ENCODE measurements at places on chromosomes 4 and X. TPM values are rescaled to one million over a fixed set of nuclear protein-coding genes. Genes with fewer than 3 reads are reported as not detected.

OTC gene
- not detected for total RNA-seq

DUSP21 gene
- not detected for total RNA-seq

XAGE2 gene
- total RNA-seq: not detected

PNMA6A gene
- total RNA-seq: not detected

BCORL1 gene
- total RNA-seq: 8.4 TPM

MRFAP1L1 gene
- total RNA-seq: 53.4 TPM

USP17L10 gene
- total RNA-seq: not detected

ZCCHC18 gene
- not detected for total RNA-seq

ATP8A1 gene
- 2.1 TPM for total RNA-seq

CENPI gene
- total RNA-seq: 0.44 TPM

ITM2A gene
- 6.3 TPM for total RNA-seq

RHOXF2 gene
- total RNA-seq: not detected

MAP7D2 gene
- 0.34 TPM for total RNA-seq

CYSLTR1 gene
- total RNA-seq: not detected

SHROOM2 gene
- total RNA-seq: 0.49 TPM

RAB41 gene
- not detected for total RNA-seq

TCEAL6 gene
- total RNA-seq: not detected

ZRSR2 gene
- total RNA-seq: 2.6 TPM

GBA3 gene
- total RNA-seq: not detected

TRPC5OS gene
- not detected for total RNA-seq

HTRA3 gene
- 24.6 TPM for total RNA-seq

ITGB1BP2 gene
- 0.24 TPM for total RNA-seq

PRSS12 gene
- total RNA-seq: not detected

AFF2 gene
- 0.12 TPM for total RNA-seq

TMEM129 gene
- 40.4 TPM for total RNA-seq

ADAM29 gene
- total RNA-seq: not detected

ANKRD37 gene
- total RNA-seq: 5.7 TPM

CNGA1 gene
- not detected for total RNA-seq

SMIM31 gene
- total RNA-seq: not detected

GAB3 gene
- total RNA-seq: 2.9 TPM

USP9X gene
- total RNA-seq: 40.5 TPM

CXXC4 gene
- not detected for total RNA-seq

KCND1 gene
- 5.0 TPM for total RNA-seq

RENBP gene
- 1.1 TPM for total RNA-seq

UVSSA gene
- 3.6 TPM for total RNA-seq

PABPC5 gene
- 3.0 TPM for total RNA-seq
